ENCODE measurements at places on chromosomes 16 and 17.

- no peak for DNase-seq
These were observed 27.4 kb downstream of the CDRT15 start for GRCh38 chr17:14209215-14209614.

DNA sequence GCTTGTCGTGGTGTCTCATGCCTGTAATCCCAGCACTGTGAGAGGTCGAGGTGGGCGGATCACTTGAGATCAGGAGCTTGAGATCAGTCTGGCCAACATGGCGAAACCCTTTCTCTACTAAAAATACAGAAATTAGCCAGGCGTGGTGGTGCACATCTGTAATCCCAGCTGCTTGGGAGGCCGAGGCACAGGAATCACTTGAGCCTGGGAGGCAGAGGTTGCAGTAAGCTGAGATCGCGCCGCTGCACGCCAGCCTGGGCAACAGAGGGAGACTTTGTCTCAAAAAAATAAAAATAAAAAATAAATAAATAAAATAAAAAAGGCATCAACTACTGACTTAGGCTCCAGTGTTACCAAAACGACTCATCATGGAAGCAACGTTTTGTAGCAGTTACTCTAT is 115.5 kb downstream of the PLCG2 start:
- no peak for DNase-seq

DNA sequence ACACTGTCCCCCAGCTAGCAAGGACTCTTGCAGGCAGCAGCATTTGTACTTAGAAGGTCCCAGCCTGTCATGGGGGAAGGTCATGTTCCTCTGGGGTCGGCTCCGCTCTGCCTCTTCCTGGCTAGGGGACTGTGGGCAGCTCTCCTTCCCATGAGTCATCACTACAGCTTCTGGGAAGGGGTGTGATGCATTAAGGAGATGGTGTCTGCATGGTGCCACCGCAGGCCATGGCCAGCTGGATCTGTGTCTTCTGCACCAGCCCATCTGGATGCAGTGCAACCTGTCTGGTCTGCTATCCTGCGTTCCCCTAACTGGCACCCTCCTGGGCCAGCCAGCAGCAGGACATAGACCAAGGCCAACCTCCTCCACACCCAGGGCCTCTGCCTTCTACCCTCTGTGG is 6.3 kb downstream of the STARD3 start:
- DNase-seq = no peak

- no peak for DNase-seq
These were observed 32.0 kb upstream of the PLLP start for GRCh38 chr16:57316390-57317017.

DNA sequence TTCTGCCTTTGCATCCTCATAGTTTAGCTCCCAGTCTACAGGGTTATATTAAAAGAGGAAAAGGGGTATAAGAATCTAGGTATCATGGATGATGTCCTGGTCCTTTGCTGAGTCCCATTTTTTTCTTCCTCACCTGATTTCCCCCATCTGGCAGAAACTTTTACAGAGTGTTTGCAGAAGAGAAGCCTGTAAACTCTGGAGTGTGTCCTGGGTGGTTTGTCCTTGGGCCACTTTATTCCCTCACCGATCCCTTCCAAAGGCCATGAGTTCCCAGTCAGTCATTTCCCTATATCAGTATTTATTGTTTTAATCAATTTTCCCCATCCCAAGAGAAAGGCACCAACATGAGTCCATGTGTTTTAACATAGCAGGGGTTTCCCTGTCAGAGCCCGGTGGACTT is 638.2 kb downstream of the WWOX start:
- DNase-seq = no peak

GRCh38 chr17:512311-512710 is 159.7 kb upstream of the RPH3AL start:
- DNase-seq = no peak

DNA sequence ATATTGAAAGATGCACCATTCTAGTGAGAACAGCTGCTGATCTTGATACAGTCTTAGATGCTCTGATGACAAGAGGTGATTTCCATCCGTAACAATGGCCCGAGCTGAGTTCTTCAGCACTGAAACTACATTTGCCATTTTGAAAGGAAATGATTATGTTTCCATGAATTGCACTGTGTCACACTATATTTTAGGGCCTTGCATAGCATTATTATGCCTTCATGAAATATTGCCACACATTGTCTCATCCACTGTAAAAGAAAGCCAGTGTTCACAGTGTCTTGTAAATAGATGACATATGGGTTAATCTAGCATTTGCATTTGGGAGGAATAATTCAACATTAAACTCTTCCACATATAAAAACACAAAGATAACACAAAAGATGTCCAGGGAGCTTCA is 438.3 kb upstream of the PSMD7 start:
- no peak for DNase-seq

GRCh38 chr17:3794557-3795389 is 6.2 kb downstream of the ITGAE start:
- peak; percentile 37 for DNase-seq

DNA sequence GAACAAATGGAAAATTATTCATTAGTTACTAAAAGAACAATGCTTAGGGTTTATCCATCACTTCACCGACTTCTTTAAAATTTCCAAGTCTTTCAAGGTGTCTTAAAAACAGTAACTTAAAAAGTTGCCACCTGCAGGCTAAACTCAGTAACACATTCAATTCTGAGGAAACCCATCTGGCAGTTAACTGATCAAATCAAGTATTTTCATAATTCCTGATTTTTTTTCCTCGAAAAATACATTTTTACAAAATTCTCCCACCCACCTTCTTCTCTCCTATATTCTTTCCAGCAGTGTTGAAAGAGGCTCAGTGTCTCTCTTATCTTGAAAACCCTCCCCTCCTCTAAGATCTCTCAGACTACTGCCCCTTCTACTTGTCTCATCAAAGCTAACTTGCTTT is 29.9 kb downstream of the PARN start:
- no peak for DNase-seq

DNA sequence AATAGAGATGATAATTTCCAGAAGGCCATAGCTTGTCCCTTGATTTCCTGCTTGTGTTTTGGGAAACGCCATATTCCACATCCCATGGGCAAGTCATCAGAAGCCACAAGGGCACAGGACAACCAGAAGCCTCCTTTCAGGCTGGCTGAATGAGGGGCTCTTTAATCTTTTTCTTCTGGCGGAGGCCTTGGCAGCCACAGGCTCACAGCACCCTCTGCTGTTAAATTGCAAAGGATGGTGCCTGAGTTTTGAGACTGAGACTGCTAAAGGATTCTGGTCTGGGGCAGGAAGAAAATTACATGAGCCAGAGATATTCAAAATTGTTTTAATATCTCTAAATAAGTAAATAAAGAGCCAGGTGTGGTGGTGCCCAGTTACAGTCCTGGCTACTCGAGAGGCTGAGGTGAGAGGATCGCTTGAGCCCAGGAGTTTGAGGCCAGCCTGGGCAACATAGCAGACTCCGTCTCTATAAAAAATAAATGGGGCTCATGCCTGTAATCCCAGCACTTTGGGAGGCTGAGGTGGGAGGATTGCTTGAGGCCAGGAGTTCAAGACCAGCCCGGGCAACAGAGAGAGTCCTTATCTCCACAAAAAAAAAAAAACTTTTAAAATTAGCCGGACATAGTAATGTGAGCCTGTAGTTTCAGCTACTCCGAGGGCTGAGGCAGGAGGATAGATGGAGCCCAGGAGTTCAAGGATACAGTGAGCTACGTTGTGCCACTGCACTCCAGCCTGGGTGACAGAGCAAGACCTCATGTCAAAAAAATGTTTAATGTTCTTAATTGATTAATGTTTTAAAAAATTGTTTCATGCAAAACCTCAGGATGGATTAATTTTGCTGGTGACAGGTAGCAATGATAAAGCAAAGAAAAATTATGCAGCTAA is 26.3 kb downstream of the AARSD1 start:
- no peak for DNase-seq

GRCh38 chr17:81511804-81512561 is 616 bp downstream of the ACTG1 start:
- DNase-seq = peak; percentile 25
